ENCODE measurements at places on chromosomes 3 and 15. TPM values are rescaled to one million over a fixed set of nuclear protein-coding genes. Genes with fewer than 3 reads are reported as not detected.

GRCh38 chr3:36707623-36708409 is 56.5 kb downstream of the DCLK3 start:
- DNase-seq = no peak

DNA sequence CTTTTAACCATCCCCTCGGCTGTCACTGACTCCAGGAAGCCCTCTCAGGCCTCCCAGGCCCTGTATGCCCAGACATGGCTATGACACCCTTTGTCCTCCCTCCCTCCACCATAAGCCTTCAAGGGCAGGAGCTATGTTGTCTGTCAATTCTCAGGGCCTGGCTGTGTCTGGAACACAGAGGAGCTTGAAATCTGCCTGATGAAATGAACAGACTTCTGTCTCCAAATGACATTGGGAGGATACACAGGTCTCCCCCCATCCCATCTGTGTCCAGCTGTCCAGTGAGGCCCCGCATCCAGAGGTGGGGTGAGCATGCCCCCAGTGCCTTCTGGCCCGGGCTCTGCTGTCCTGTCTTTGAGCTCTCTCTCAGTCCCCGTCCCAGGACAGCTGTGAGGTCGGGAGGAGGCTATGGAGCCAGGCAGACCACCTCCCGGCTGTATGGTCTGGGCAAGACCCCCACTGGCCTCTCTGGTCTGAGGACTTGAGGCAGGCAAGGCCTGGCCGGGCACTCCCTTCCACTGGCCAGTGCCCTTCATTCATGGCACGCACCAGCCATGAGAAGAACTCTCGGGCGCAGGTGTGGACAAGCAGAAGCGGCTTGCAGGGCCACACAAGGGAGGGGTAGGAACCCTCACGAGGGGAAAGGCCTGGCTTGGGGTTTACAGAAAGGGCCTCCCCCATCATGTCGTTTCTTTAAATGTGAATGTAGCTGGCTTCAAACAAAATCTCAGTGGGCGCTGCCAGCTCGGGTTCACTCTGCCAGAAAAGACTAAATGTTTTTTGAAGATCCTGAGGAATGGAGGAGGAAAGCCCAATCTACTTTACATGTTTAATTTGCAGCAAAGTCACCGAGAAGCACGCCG is 38.9 kb downstream of the PCSK6 start:
- DNase-seq = no peak

DNA sequence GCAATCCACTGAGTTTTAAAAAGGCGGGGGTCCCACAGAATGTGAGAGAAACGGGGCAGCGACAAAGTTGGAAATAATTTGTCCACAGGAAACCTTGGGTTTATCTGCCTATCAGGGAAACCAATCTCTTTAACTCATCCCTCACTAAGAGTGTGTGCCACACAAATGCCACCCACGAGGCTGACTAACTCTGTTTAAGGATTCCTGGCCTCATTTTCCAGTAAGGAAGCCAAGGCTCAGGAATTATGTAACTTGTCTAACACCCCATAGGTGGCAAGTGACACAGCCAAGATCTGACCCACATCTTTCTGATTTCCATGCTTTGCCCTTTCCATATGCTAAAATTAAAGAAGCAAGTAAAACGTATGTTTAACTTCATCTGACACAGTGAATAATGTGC is 263.2 kb downstream of the CNTN3 start:
- no peak for DNase-seq

DNA sequence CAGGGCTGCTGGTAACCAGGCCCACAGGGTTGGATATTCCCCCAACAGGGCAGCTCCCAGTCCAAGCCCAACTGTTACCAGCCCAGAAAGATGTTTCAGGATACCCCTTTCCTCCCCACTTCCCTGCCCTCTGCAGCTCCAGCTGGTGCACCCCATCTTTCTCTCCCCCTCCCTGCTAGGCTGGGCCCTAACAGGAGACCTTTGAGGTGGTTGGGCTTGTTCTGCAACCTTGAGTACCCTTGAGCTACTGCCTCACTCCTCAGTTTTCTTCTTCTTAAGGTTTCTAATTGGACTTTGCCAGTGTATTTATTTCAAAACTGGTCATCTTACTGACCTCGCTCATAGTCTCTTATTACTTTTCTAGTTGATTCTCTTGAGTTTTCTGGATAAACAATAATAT is 16.9 kb upstream of the INSYN1 start:
- DNase-seq = no peak

DNA sequence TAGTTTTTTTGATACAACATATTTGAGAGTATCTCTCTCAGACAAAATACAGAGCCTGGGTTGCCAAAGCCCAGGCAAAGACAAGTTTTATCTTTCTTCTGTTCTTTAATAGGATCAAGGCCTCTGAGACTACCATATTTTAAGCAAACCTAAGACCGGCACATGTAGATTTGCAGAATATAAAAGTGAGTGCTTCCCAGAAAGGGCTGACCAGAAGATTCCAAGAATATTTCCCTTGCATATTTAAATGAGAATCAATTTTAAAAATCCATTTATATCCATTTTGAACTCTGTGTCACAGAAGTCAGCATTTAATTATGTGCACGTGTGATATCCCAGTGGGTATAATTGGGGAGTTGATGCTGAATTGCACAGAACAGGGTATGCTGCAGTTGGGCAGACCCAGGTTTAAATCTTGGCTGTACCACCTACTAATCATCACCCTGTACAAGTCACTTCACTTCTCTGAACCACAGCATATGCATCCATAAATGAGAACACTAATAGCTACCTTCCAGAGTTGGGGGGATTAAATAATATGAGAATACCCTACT is 191.9 kb downstream of the ADAMTS9 start:
- DNase-seq = no peak

GRCh38 chr3:197586181-197586580 is 30.4 kb upstream of the BDH1 start:
- DNase-seq = no peak

GRCh38 chr15:96273317-96274086 is 57.0 kb upstream of the NR2F2 start:
- no peak for DNase-seq

- no peak for DNase-seq
These were observed 2.0 kb upstream of the MECOM start for GRCh38 chr3:169665264-169666075.

DNA sequence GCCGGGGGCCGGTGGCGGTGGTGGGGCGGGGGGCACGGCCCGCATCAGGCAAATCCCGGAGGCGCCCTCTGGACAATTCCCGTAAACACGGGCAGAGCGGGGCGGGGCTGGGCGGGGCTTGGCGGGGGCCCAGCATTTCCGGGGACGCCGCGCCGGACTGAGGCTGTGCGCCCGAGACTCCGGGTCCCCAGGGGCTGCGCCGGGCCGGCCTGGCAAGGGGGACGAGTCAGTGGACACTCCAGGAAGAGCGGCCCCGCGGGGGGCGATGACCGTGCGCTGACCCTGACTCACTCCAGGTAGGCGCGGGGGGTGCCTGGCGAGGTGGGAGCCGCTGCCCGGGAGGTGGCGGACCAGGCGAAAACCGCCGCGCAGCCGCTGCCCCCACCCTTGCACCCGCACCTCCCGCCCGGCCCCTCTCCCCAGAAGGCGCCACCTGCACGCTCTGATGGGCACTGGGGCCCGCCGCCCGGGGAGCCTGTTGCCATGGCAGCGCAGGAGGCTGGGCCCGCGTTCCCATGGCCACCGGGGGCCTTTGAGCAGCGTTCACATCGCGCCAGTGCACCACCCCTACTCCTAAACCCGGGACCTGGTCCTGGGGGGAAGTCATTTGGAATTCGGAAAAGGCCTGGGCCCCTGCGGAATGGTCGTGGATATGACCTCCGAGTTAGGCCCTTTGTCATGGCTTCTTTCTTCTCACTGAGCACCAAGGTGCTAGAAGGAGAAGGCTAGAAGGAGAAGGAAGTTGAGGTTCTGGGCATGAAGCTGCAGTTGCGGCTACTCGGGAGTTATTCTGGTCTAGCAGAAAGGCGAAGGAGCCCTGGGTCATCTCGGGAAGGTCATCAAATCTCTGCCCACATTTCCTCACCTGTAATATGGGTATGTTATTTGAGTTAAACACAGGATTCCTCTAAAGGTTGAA is 16.1 kb upstream of the SEMA4B start:
- no peak for DNase-seq

DNA sequence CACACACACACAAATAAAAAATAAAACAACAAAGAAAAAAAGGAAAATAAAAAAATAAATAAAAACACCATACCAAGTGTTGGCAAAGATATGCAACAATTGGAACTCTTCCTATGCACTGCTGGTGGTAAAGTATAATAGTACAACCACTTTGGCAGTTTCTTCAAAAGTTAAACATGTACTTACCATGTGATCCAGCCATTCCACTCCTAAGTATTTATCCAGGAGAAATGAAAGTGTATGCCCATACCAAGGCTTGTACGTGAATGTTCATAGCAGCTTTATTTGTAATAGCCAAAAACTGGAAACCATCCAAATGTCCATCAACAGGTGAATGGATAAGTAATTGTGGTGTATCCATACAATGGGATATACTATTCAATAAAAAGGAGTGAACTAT is 17.0 kb downstream of the WDR93 start:
- no peak for DNase-seq

DNA sequence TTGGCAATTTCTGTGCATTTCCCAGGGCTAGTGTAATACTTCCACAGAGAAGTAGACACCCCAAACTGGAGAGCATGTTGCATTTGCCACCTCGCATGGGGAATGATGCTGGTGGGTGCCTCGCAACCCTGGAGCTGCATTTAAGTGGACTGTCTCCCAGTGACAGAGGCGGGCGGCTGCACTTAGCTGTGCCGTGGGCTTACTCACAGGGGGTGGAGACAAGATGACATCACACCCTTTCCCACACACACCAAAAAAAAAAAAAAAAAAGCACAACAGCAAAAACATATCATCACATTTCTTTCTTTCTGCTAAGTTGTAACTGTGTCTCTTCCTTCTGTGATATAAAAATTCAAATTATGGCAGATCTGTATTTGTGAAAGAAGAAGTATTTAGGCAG is at the start of gene ABI3BP:
TSS of gene ABI3BP (minus strand) at position 113 of the 400 bp plus-strand sequence. CDS start at position 76, 37 bp downstream.
- DNase-seq = peak; percentile 82

DNA sequence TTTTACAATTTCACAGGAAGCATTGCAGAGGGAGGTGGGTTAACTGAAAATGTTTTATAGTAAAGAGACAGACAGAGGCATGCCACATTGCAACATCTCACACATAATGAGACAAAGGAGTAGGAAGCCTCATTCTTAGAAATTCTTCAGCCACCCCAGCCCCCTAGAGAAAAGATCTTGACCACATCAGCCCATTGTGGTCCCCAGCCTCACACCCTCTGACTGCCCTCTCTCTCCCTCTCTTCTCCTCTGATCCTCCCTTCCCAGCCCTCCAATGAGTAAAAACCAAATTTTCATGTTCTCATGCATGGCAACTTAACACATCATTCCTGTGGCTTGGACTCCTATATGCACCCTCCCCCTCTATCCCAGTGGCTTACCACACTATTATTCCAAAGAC is 174.1 kb downstream of the UACA start:
- no peak for DNase-seq

DNA sequence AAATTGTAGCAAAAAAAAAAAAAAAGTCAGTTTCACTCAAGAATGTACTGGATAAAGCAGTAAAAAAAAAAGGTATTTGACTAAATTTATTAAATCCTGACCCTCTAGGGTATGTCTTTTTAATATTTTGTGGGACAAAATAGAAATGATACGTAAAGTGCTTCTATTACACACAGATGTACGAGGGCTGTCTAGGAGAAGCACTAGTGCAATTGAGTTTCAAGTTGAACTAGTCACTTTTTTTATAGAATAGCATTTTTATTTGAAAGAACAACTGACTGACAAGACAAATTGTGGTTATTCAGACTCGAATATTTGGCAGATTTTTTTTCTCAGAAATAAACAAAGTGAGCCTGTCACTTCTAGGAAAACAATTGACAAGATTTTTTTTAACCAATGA is 49.0 kb downstream of the CCDC54 start:
- no peak for DNase-seq

DNA sequence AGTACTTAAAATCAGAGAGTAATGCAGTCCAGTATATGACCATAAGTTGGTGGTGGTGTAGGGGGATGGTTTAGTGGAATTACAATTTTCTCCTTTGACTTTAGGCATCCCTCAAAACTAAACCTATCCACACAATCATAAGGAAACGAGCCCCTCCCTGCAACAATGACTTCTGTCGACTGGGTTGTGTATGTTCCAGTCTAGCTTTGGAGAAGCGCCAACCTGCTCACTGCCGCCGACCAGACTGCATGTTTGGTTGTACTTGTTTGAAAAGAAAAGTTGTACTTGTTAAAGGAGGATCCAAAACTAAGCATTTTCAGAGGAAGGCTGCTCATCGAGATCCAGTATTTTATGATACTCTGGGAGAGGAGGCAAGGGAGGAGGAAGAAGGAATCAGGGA is 52.8 kb downstream of the MGA start:
- no peak for DNase-seq

GRCh38 chr3:13513051-13513912 is 33.2 kb downstream of the HDAC11 start:
- DNase-seq = peak; percentile 83

- no peak for DNase-seq
These were observed 271.9 kb downstream of the MCTP2 start for GRCh38 chr15:94503293-94503692.

- DNase-seq = no peak
These were observed 82.8 kb downstream of the SSR3 start for GRCh38 chr3:156472150-156472549.

DNA sequence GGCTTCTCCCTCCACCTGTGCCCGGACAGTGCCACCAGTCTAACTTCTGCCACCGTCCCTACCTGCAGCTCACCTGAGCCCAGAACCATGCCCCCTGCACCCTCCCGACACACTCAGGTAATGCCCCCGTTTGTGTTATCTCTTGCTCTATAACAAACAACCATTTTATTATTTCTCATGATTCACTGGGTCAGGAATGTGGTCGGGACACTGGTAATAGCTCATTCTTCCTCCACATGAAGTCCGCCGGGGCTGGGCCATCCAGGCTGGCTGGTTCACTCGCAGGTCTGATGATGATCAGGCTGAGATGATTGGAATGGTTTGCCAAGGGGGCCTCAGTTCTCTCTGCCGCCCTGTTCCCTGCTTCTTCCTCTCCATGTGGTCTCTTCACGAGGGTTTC is 20.3 kb upstream of the NR2E3 start:
- DNase-seq = no peak

GRCh38 chr15:45136378-45136764 is 6.6 kb downstream of the DUOX1 start:
- DNase-seq = no peak

DNA sequence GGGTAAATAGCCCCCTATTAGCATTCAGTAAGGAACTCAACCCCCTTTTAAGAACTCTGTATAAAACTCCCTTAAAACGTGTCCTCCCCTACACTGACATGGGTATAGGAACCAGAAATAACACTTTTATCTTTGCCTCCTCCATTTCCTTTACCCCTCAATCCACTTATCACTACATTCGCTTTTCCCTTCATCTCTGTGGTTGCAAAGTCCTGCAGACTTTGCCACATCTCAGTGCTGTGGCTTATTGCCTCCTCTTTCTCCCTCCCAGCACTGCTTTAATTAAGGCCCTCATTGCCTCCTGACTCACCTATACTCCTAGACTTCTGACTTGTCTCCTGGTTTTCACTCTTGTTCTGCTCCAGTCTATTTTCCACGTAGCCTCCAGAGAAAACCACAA is 94.3 kb upstream of the GADL1 start:
- no peak for DNase-seq

The CCRL2 gene
- total RNA-seq = 0.59 TPM

The TMOD3 gene
- 36.8 TPM for total RNA-seq

The CHRM5 gene
- not detected for total RNA-seq

The MYLK gene
- 36.0 TPM for total RNA-seq

The MYNN gene
- 19.2 TPM for total RNA-seq

The GP9 gene
- total RNA-seq = not detected

All from suprapubic skin (tissue), 4 donors.